ENCODE measurements at places on chromosomes 3 and 15.

GRCh38 chr3:51958603-51959521, 3.7 kb downstream of the GPR62 start:
- peak; percentile 3 for DNase-seq

- DNase-seq: no peak
Measured at GRCh38 chr15:92541291-92542200, 114.0 kb downstream of the FAM174B start.

GRCh38 chr3:165466856-165467255, 270.7 kb upstream of the SLITRK3 start:
- no peak for DNase-seq

DNA sequence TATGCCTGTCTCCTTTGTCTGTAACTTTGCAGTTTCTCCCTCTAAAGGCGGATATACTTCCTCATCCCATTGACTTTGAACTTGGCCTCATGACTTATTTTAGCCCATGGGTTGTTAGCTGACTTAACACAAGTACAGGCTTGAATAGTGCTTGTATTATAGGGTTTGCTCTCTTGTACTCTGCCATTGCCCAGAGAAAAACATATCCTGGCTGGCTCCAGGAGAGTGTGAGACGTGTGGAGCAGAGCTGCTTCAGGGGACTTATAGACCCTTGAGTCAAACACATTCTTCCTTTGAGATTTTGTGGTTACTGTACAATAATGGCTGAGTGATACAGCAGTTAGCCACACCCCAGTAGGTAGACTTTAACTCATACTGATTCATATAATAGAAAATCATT, 124.0 kb downstream of the RAP2B start:
- no peak for DNase-seq

- no peak for DNase-seq
Measured at GRCh38 chr3:10518506-10519150, 13.2 kb upstream of the ATP2B2 start.

DNA sequence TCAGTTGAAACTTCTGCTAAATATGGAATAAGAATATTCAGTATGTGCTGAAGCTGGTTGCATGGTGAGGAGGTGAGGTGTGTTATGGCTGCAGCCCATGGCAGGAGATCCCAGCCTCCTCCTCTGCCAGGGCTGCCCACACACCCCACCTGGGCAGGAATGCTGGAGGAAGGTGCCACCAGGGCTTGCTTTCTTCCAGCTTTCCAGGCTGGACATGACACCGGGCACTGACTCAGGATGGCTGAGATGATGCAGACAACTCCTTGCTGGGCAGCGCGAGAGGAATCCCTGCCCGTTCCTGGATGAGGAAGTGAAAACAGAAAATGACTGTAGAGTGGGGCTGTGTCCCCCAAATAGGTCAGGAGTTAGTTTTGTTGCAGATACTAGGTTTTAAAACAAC, 14.1 kb downstream of the GABRG3 start:
- no peak for DNase-seq

DNA sequence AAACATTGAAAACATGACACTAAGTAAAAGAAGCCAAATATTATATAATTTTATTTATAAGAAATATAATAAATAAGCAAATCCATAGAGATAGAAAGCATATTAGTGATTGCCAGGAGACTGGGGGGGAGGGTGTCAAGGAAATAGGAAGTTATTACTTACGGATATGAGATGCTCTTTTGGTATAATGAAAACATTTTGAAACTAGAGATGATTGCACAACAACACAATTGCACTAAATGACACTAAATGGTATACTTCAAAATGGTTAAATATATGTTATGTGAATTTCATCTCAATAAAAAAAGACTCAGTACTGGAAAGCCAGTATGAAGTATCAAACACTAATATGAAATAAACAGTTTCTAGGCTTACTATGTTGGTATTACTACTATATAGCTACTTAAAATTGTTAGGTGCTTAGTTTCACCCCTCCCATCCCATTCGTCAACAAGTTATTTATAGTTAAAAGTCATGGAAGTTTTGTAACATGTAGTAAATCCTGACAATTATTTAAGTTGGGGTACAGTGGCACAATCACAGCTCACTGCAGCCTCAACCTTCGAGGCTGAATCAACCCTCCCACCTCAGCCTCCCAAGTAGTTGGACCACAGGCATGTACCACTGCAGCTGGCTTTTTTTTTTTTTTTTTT, 43.7 kb downstream of the STAG1 start:
- no peak for DNase-seq

GRCh38 chr3:100614941-100615340, 5.5 kb downstream of the ADGRG7 start:
- DNase-seq: no peak

GRCh38 chr3:58858126-58858525, 191.6 kb upstream of the FAM3D start:
- DNase-seq: peak; percentile 19

DNA sequence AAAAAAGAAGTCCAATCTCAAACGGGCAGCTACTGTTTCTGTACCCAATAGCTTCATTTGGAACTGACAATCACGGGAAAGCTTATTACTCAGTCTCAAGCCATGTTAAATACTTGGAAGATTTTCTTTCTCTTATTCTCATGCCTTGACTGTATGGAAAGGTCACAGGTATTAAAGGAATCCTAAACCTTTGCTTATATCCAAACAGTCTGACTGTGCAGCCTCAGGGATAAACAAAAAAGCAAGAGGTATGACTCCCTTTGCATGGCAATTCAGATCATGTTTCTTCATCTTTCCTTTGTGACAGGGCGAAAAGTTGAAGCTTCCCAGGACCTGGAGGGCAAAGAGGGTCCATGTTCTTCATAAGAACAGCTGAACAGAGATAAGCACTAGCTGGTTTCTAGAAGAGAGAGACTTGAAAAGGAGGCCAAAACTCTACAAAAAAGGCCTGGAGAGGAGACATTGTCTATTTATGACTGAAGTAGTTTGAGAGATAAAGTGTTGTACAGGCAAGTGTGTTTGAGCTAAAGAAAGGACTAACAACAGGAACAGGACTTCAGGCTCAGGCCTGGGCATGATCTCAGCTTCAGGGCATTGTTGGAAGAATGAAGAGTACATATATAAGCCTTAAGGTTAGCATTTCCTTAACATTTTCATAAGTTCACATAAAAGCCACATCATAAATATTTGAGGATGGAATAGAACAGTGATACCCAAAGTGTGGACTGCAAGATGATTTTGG, 231.0 kb upstream of the THRB start:
- DNase-seq: no peak

- DNase-seq: no peak
Measured at GRCh38 chr15:62390791-62391640, 225.9 kb upstream of the C2CD4B start.

DNA sequence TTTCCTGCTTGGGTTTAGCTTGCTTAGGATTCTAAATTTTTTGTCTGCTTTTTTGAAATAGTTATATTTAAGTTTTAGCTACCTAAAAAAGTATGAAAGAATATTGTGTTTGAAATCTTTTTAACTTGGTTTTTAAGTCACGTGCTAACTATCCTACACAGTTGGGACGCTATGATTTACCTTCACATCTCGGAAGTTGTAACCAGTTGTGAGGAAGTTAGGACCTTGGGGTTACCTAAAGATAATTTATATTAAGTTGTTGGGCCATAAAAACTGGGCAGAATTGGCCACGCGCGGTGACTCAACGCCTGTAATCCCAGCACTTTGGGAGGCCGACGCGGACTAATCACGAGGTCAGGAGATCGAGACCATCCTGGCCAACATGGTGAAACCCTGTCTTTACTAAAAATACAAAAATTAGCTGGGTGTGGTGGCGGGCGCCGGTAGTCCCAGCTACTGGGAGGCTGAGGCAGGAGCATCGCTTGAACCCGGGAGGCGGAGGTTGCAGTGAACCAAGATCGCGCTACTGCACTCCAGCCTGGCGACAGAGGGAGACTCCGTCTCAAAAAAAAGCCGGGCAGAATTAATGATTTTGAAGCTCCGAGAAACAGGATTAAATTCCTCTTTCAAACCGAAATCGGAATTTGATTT, 1.0 kb downstream of the ZFAND6 start:
- DNase-seq: no peak

DNA sequence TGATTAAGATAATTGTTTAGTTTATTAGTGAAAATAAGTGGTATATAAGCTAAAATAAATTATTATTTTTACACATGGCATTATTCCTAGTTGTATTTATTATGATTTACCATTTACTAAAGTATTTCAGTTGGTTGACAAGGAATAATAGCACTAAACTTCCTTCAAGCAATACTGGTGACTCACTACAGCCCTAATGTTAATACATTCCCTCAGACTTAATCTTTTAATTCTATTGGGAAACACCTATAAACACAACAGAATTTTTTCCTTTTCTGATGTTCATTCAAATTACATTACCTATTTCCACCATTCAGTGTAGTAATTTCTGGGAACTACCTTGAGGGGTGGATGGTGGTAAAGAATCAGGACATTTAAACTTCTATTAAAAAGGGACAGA, 264.0 kb downstream of the TIGIT start:
- DNase-seq: no peak

DNA sequence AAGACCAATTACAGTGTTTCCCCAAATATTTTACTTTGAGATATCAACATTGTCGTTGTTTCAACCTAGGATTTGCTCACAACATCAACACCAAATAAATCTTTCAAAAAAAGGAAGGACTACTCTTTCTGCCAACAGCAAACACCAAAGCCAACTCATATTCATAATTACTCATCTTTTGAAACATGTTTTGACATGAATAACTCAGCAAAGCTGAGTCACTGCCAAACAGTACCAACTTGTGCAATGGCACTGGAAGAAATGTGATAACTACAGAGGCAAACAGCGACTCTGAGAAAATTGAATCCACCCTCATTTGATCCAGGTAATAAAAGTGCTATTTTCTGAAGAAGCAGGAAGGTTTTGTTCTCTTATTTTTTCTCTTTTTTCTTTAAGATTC, 67.2 kb downstream of the PEX5L start:
- DNase-seq: no peak

DNA sequence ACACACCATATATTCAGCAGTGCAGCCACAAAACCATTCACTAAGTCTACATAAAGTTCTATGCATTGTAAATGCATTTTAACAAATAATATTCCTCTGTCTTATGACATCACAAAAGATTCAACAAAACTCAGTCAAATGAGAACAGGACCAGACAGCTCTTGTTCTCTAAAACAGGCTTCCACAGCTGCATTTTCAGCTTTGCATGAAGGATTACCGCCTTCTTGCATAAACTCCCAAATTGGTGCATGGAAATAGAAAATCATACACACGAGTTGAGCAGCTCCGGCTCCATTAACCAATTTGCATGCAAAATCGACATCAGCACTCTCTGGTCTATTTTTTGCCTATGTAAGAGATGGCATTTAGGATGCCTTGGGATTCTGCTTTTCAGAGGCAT, 66.4 kb downstream of the RFTN1 start:
- no peak for DNase-seq

DNA sequence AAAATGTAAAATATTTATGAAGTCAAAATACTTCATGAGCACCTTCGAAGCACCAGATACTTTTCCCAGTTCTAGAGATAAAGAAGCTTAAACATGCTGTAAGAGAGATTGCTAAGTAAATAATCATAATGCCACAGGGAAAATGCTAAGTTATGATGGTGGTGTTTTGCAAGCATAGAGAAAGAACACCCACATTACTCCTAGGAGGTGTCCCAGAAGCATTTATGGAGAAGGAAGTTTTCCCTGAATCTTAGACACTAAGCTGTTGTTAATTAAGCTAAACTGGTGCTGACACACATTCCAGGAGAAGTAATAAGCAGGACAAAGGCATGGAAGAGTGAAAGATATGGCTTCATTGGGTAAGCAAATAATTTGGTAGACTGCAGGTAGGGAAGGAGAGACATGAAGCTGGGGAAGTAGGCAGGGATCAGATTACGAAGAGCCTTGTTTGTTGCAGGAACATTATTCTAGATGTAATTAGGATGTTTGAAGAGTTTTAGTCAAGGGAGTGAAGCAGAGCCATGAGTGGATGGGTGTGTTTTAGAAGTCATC, 40.4 kb upstream of the CHMP2B start:
- no peak for DNase-seq

GRCh38 chr15:71781965-71782265, 28.4 kb upstream of the NR2E3 start:
- DNase-seq: no peak

DNA sequence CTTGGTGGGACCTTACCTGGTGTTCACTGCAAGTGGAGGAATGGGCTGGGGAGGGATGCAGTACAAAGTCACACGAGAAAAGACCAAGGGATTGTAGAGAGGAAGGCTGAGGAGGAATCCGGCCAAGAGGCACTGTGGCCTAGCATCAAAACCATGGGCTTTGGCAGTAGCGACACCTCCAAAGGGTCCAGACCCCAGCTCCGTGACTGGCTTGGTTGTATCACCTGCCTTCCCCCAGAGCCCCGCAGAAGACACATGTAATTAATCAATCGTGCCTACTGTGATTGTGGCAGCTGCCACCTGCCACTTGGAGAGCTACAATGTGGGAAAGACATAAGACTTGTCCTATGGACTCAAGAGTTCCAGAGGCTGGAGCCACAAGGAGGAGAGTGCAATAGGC, 54.7 kb downstream of the ST8SIA2 start:
- DNase-seq: no peak

- DNase-seq: no peak
Measured at GRCh38 chr15:49741712-49742111, 120.9 kb downstream of the DTWD1 start.

GRCh38 chr3:181317508-181317907, 328.0 kb upstream of the DNAJC19 start:
- no peak for DNase-seq

DNA sequence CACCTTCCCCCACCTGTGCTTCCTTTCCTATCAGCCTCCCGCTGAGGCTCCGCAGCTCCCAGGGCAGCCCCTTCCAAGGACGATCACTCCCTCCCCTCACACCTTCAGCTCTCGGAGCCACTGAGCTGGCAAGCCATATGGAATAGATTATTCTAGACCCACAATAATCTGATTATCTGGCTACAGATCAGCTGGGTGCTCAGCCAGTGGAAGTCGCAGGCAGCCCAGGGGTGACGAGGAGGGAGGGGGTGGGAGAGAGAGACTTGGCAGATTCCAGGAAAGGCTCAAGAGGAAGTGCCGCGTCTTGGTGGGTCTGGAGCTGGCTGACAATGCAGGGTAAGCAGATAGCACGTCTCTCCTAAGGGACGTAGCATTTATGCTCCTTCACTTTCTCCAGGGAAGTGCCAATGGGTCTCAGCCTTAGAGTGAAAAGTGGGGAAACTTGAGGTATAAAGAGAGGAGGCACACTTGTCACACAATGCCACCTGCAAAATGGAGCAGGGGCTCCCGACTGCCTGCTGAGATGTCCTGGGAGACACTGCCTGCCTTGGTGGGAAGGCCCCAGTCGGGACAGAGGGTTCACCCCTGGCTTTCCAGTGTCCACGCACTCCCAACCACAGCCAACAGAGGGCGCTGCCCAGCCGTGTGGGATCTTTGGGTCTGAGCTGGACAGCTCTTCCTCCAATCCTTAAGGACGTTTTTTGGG, 9.4 kb upstream of the MESP1 start:
- peak; percentile 81 for DNase-seq

- DNase-seq: no peak
Measured at GRCh38 chr15:48040166-48040817, 80.5 kb upstream of the SLC24A5 start.

DNA sequence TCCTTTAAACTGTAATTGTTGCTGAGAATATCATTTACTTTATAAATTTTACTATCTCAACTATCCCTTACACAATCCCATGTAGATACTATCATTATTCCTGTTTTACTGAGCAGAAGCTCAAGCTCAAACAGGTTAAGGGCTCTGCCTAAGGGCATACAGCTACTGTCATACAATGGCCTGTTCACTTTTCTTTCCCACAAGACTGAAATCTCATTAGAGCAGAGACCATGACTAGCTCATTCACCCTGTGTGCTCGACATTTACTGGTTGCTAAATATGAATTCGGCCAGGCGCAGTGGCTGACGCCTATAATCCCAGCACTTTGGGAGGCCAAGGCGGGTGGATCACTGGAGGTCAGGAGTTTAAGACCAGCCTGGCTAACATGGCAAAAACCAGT, 1.6 kb upstream of the MESP2 start:
- no peak for DNase-seq
